ENCODE measurements at places on chromosomes 13 and 19. TPM values are rescaled to one million over a fixed set of nuclear protein-coding genes. Genes with fewer than 3 reads are reported as not detected.

DNA sequence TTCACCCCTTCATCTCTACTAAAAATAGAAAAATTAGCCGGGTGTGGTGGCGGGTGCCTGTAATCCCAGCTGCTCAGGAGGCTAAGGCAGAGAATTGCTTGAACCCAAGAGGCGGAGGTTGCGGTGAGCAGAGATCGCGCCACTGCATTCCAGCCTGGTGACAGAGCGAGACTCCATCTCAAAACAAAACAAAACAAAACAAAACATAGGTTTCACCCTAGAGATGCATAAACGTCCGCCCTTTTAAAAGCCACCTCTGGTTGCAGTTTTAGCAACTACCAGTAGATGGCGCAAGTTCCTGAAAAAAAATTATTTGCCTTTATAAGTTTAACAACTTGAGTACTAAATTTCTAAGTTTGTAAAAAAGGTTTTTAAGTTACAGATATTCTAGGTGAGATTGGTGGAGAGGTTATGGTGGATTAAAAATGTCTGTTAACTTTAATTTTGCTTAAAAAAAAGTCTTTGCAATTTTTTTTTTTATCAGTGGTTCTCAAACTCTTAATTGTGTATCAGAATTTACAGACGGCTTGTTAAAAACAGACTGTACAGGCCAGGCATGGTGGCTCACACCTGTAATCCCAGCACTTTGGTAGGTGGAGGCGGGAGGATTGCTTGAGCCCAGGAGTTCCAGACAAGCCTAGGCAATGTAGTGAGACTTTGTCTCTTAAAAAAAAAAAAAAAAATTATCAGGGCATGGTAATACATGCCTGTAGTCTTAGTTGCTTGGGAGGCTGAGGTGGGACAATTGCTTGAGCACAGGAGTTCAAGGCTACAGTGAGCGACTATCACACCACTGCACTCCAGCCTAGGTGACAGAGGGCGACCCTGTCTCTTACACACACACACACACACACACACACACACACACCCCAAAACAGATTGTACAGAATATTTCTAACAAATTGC, 42.1 kb downstream of the NAA16 start:
- peak; percentile 72 for DNase-seq

DNA sequence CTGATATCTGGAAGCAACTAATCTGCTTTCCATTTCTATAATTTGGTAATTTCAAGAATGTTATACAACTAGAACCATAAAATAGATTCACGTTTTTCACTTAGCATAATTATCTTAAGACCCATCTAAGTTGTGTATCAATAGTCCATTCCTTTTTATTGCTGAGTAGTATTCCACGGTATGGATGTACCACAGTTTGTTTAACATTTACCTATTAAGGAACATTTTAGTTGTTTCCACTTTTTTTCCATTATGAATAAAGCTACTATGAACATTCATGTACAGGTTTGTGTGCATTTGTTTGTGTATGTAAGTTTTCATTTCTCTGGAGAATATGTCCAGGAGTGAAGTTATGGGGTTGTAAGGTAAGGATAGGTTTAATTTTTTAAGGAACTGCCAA, 18.3 kb upstream of the ZNF112 start:
- no peak for DNase-seq

DNA sequence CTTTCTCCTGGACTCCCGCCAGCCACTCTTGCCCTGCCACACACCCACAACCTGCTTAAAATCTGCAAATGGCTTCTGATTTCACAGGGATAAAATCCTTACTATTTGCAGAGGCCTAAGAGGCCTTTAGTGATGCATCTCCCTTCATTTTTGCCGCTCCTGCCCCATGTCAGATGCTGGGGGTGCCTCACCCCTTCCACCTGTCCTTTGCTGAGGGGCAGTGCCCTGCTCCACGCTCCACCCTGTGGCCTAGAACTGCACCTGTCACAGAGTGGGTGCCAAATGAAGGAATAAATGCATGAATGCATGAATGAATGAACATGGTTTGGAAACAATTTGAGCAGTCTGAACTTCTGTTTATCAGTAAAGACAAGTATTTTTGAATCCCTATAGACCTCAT, 34.1 kb upstream of the UQCRFS1 start:
- no peak for DNase-seq

- DNase-seq = no peak
These were observed 6.4 kb downstream of the KANK3 start for GRCh38 chr19:8336660-8337059.

DNA sequence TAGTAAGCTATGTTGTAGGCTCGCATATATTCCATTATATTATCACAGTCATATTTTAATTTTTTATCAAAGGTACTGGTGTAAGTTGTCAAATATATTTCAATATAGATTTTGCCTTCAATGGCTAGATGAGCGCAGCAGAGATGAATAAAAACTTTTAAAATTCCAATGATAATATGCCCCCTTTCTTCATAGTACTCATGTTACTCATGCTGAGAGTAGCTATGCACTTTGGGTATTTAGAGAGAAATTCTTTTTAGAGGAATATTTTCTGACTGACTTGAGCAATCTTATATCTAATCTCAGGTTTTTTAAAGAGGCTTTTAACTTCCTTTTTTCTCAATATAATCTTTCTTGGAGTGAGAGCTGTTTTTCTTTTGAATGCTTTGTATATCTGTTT, 11.4 kb downstream of the ZNF254 start:
- DNase-seq = no peak

Gene TEX26
- 0.38 TPM for total RNA-seq

Gene ZNF540
- total RNA-seq = 2.1 TPM

Gene KLK2
- total RNA-seq = not detected

Gene ATP8A2
- 0.60 TPM for total RNA-seq

Measured in posterior vena cava (tissue), 2 donors.